G401 (cell line): ENCODE measurements at places on chromosomes 2 and 18.

DNA sequence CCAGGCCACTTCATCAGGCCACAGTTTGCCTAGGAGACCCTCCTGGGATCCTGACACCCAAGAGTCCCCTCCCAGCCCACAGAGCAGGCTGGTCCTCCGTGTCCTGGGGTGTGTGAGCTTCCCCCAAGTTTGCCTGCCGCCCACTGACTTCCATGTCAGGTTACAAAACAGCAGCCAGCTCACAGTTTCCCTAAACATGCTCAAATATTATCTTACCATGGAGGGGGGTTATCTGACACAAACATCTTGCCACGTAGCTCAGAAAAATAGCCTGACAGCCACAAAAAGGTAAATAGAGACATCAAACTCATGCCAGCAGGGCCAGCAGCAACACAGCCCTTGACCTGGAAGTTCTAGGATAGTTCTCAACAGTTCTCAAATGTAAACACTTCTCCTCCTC, 346.5 kb downstream of the TNS1 start:
- DNase-seq = no peak

- no peak for DNase-seq
These were observed 40.5 kb upstream of the IL1R2 start for GRCh38 chr2:101951296-101951695.

DNA sequence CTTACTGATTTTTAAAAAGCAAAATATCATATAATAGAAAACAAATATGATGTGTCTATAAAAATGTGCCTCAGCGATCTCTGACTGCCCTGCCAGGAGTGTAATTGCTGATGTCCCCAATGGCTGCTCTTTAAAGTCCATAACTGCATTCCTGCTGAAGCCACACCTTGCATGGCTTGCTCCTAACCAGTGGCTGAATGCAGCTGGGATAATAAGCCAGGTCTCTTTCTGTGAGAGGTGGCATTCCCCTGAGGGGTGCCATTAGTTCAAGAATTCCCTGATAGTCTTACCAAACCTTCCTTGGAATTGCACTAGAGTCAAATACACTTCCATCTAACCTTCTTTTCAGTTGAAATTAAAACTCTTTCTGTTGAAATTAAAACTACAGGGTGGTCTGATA, 125.8 kb upstream of the ZNF804A start:
- no peak for DNase-seq

DNA sequence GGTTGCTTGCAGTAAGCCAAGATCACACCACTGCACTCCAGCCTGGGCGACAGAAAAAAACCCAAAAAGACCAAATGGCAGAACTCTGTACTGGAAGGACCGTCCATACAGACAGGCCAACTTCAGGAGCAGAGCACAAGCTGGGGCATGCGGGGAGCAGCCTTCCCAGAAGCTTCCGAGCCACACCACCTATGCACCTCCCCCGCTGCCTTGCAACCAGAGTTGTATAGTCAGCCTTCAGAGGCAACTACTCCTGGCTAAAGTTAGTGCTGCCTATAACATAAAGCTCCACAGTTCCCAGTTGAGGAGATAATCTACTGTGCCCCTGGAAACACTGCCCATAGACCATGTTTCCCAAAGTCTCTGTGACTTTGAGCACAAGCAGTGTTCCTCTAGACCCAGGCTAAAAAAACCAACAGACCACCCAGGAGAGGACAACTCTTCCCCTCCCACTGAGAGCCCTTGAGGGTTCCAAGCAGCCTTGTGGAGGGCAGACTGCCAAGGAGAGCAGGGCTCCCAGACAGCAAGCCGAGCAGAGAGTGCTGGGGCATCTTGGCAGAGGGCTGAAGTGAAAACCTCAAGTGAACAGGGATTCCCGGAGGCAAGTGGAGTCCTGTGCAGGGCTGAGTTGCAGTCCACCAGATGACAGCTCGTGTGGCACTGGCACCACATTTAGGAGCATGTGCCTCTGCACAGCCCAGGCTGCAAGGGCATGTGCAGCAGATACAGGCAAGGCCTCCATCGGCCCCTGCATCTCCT, 6.8 kb downstream of the SFT2D3 start:
- DNase-seq = peak; percentile 22

DNA sequence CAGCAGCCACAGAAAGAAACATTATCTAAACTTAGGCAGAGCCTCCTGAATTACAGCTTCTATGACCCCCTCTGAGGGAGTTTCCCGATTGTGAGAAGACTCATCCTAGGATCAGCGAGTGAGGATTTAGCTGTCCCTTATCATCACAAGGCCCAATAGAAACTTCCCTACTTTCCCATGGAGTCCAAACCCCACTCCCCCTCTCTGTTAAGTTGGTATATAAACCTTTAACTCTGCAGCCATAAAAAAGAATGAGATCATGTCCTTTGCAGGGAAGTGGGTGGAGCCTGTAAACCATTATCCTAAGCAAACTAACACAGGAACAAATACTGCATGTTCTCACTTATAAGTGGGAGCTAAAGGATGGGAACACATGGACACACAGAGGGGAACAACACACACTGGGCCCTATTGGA, 78.8 kb downstream of the MYL12B start:
- no peak for DNase-seq

DNA sequence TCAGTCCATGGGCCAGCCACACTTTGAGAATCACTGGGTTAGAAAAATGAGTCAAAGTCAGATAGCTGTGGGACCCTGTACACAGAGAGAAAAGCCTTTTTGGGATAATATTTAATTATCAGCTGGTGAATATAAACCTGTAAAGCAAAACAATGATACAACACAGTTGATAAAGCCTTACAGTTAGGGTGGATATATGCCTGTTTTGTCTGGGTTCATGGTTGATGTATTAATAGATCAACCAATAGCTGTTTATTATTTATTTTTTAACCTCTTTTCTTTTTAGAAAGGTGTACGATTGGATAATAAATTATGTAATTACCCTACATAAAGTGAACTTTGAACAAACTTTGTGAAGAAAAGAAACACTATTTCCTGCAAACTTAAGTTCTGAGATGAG, 145.6 kb downstream of the TDRD15 start:
- no peak for DNase-seq

- DNase-seq = no peak
These were observed 8.7 kb upstream of the GKN2 start for GRCh38 chr2:68961380-68961779.
